Stimulated activated CD8-positive, alpha-beta memory T cell treated with anti-CD3 and anti-CD28 coated beads, Interleukin-7, amount 100 ng/mL, for 1 hour (primary cell): ENCODE measurements at places on chromosomes 11 and 22.

DNA sequence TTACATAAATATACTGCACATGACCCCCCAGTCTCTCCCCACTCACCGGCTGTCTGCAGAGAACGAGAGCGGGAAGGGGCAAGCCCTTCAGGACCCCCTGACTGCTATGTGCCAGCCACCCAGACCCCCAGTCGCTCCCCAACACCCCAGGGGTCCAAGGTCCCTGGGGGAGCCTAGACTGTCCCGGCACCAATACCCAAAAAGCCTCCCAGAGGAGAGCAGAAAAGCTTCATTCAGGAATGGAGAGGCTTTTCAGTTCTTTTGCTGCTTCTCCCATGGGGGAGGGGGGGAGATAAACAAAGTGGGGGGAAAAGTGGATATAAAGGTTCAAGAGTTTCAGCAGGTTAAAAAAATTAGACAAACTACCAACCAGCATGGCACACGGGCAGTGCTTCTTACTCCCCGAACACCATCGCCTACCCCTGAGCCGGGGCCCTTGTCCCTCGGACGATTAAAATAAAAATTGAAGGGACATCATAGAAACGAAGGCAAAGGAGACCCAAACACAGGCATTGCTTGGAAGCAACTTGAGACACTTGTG lies 1.3 kb downstream of the CSNK1E start:
- no peak for DNase-seq

DNA sequence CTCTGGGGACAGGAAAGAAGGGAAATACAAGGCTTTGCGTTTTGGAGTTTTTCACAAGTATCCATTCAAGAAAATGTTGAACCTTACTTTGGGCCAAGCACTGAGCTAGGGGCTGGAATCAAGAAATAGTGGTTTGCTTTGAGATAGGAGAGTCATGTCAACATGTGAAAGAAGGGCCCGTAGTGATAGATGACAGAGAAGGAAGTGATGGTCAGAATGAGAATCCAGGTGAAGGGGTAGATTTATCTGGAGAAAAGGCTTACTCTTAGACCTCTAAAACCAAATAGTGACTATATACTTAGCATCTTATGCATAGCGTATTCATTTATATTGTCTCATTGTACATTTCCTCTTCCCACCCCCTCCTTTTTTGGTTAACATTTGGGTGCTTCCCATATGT lies 87.3 kb downstream of the GAB2 start:
- DNase-seq: no peak

DNA sequence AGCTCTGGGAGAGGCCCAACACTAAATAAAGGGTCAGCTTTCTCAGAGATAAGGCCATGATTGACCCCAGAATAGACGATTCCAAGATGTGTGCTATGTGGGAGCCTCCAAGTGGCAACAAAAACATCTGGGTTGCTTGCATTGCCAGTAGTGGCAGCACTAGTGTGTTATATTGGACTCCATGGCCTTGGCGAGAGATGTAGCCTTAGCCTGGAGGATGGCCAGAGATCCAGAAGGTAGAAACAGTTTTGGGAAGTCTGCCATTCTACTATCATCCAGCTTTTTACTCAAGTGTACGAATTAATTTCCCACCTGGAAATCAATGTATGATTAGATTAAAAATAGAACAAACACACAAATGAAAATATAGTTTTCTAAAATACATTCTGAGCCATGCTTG lies 3.0 kb downstream of the OR8D4 start:
- DNase-seq: no peak

- no peak for DNase-seq
Measured at GRCh38 chr22:20257212-20258020, 10.7 kb downstream of the RTN4R start.

DNA sequence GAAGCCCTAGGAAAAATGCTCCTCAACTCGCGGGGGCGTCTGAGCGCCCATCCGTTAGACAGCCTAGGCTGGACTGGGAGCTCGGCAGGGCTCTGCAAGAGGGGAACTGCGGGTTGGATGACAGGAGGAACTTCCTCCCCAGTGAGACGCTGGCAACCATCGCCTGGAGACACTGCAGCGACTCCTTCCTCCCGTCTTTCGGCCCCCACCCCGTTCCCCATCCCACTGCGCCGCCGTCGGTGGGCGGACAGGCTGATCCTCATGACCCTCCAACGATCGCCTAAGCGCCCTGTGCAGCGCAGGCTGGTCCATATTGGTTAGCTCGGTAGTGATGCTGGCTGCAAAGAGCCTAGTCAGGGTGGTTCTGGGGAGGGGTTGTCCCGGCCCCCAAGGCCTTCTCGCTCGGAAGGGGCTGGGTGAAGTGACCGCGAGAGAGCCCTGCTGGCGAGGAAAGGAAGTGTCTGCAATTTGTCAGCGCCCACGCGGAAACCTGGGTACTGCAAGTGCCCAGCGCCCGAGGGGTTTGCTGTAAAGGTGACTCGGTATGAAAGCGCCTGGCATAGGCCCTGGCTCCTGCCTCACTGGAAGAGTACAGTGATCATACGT lies 638 bp downstream of the NRGN start:
- no peak for DNase-seq

DNA sequence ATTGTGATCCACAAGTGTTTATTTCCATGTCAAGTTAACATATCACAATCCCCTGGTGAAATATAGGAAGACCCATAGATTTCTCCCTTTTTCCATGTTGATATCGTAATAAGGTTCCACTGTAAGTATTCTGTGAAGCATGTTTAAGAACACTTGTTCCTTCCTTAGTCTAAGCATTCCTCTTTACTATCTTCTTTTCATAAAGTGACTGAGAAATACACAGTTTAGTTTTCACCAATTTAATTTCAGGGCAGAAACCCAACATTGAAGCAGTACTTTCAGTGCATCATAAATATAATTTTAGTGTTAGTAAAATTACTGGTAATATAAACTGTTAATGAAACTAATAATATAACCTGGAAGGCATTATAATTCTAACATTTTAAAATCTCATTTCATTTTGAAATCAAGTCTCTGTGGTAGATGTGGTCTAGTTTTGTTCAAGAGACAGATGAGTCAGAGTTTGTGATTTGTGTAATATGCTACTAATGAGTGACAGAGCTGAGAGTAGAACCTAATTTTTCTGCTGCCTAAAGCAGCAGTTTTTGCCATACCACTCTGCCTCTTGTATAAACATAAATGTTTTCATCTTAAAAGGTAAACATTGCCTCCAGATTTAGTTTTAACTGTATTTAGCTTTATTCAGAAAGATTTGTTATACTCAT lies 79.4 kb downstream of the ATM start:
- DNase-seq: no peak

- DNase-seq: no peak
Measured at GRCh38 chr22:47372111-47372581, 609.7 kb downstream of the TBC1D22A start.

DNA sequence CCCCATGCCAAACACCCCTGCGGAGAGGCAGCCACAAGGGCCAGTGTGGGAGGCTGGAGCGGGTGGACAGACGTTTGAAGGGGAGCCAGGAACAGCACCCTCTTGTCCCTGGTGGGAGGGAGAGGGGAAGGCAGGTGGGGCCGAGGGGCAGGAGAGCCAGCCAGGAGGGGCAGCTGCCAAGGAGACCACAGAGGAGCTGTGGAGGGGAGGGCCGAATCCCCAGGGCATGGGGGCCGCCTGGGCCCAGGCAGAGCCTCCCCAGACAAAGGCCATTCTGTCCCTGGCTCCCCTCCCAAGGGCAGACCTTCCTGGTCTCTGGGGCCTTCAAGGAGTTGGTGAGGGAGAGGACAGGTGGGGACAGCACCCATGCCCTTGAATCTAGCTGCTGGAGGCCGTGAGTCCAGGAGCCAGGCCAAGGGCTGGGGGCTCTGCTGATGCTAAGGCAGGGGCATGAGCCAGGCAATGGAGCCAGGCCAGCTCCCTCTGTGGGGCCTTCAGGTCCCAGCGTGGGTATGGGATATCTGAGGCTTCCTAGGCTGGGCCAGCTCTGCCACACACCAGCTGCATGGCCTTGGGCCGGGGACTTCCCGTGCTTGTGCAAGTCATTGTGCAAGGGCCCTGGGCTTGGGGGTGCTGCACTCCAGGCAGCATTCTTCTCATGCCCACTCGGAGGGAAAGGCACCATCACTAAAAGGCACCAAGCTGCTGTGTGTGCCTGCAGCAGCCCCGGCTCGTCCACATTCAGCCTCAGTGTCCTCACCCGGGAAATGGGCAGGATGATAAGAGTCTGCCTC lies 11.4 kb downstream of the EMID1 start:
- no peak for DNase-seq

DNA sequence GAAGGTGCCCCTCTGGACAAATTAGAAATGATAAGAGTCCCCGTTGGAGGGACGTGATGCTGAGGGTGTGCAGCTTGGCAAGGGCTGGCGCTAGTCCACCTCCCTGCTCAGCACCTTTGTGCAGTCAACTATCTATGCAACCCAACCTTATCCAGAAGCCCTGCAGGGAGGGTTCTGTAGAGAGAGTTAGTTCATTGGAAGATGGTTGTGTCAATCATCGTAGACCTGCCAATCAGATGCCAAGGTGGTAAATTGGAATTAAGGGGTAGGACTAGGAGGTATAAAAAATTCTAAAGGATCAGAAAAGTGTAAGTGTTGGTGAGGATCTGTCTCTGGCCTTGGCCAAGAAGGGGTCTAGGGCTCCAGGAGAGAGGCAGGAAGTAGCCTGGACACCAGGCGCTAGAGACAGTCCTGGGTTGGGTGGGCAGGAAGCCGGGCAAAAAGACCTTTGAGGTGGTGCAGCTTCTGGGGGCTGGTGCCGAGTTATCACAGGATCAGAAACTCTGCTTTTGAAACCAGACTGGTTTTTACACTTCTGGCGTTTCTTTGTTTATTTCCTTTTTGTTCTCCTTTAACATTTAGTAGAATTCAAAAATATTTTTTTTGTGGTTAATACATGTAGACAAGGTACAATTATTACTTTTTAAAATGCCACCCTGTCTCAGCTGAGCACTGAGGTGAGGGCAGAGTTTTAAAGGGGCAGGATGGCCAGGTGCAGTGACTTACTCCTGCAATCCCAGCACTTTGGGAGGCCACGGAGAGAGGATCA lies 1.6 kb downstream of the C1QTNF6 start:
- DNase-seq: no peak

DNA sequence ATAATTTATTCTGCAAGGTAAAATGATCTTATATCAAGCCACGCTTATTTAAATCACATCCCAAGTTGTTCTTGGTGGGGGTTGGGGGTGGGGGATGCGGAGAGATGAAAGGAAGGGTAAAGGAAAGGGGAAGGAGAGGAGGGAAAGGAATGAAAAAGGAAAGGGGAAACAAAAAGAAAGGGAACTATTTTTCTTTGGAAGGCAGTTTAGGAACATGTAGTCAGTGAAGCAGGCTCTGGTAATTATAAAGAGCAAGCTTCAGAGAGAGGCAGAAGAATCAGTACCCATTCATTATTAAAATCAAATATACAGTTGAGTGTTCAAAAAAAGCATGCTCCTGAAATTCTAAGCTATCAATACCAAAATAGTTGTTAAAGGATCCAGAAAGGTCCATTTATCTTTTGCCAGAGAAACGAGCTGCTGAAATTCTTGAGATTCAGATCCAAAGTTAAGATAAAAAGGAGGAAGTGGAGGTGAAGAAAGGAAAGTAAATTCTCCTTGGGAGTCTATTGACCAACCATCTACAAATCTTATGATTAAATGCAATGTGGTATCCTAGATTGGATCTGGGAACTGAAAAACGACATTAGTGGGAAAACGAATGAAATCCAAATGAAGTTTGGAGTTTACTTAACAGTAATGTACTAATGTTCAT lies 107.4 kb downstream of the SGSM3 start:
- no peak for DNase-seq

GRCh38 chr11:123187248-123187647 lies 7.8 kb downstream of the CLMP start:
- no peak for DNase-seq

DNA sequence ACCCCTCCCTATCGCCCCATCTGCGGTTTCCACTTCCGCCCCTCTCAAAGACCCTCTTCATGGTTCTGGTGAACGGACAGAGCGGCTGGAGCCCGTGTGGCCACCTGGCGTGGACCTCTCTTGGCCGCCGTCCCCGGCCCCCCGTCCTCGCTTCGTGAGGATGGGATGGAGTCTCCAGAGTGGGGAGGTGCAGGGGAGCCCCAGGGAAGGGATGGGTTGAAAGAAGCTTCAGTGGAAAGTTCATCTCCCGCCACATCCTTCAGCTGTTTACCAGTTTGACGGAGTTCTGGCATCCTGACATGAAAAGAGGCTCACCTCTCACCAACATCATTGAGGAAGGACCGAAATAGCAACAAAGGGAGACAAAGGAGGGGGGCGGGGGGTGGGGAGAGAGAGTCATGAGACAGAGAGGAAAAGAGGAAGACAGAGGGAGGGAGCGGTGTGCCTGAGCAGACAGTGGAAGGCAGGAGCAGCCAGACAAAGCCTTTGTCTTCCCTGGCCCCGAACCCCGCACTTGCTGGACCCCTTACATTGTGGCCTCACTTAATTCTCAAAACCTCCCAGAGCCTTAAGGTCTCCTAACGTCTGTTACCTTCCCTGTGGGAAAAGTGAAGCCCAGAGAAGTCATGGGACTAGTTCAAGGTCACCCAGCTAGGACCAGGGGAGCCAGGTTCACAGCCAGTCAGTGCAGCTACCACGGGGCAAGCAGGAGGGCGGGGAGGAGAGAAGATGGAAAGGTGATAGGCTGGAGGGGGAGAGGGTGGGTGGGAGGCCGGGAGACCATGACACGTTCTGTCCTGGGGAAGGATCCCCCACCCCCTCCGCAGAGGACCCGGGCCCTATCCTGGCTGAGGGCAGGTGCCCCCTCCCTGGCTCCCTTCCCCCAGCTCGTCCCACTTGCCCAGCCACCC lies 54.9 kb downstream of the CD6 start:
- no peak for DNase-seq

GRCh38 chr22:20549232-20549841 lies 41.9 kb downstream of the MED15 start:
- DNase-seq: no peak

DNA sequence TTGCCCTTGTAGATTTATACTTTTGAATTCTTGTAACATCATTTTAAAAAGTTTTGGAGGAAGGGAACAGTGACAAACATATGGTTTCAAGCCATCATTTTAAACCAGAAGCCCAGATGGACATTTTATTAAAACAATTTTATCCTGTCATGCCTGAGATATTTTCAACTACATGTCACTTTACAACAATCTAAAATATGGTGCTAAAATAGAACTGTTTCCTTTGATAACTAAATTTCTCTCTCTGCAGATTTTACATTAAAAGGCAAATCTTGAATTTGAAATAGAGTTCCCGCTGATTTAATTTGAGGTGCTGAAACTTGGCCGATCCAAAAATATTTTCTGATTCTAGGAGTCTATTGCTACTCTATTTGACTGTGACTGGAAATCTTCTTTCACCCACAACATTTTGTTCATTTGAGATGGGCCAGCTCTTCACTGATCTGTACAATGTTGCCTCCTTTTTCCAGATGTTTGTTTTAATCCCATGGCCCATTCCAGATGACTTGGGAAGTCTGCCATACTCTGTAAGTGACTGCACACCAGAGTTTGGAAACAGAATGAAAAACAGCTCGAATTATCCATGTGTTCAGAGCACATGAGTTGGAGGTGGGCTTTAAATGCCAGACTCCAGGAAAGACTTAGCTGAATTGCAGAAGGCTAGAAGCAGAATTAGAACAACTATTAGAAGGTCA lies 402.5 kb downstream of the TMEM135 start:
- no peak for DNase-seq

GRCh38 chr22:40957601-40958000 lies 6.4 kb downstream of the RBX1 start:
- DNase-seq: no peak
